ENCODE measurements at places on chromosomes 16 and 17. TPM values are rescaled to one million over a fixed set of nuclear protein-coding genes. Genes with fewer than 3 reads are reported as not detected.

The HSD17B2 gene
- polyA plus RNA-seq = 17.1 TPM

The OR4D1 gene
- polyA plus RNA-seq = not detected

DNA sequence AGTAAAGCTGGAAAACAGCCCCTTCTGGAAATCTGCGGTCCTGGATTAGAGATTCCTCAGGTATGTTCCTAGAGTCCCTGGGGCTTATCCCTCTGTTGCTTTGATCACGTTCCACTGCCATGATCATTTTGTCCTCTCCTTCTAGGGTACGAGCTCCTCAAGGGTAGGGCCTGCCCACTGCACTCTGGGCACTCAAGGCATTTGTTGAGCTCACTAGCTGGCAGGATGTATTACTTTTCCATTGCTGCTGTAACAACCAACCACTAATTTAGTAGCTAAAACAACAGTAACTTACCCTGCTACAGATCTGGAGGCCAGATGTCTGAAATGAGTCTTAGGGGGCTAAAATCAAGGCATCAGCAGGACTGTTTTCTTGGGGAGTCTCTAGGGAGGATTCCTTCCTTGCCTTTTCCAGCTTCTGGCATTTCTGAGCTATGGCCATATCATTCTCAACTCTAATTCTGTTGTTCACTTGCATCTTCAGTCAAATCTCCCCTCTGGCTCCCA is 65.7 kb downstream of the ARSG start:
- DNase-seq = no peak

The KCNJ2 gene
- polyA plus RNA-seq = 2.7 TPM

DNA sequence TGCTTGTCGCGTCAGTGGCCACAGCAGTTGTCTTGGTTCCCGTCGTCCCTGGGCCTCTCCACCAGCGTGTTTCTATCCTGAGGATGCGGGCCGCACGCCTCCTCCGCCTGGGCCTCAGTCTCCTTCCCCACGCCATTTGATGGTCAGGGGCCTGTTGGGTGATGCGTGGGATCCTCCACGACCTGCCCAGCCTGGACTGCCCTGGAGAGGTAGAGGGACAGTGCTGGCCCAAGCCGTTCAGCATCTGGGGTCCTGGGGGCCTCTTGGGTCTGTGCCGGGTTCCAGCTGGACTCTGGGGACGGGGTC is 20.3 kb downstream of the GSE1 start:
- no peak for DNase-seq

The OTOP3 gene
- polyA plus RNA-seq = not detected

The TAT gene
- polyA plus RNA-seq = 0.07 TPM

The MT1A gene
- 0.32 TPM for polyA plus RNA-seq

GRCh38 chr17:4953451-4953961 is 2.6 kb downstream of the ENO3 start:
- DNase-seq = no peak

The GNAO1 gene
- 6.5 TPM for polyA plus RNA-seq

The VKORC1 gene
- polyA plus RNA-seq = 73.4 TPM

The ZNF213 gene
- 9.6 TPM for polyA plus RNA-seq

DNA sequence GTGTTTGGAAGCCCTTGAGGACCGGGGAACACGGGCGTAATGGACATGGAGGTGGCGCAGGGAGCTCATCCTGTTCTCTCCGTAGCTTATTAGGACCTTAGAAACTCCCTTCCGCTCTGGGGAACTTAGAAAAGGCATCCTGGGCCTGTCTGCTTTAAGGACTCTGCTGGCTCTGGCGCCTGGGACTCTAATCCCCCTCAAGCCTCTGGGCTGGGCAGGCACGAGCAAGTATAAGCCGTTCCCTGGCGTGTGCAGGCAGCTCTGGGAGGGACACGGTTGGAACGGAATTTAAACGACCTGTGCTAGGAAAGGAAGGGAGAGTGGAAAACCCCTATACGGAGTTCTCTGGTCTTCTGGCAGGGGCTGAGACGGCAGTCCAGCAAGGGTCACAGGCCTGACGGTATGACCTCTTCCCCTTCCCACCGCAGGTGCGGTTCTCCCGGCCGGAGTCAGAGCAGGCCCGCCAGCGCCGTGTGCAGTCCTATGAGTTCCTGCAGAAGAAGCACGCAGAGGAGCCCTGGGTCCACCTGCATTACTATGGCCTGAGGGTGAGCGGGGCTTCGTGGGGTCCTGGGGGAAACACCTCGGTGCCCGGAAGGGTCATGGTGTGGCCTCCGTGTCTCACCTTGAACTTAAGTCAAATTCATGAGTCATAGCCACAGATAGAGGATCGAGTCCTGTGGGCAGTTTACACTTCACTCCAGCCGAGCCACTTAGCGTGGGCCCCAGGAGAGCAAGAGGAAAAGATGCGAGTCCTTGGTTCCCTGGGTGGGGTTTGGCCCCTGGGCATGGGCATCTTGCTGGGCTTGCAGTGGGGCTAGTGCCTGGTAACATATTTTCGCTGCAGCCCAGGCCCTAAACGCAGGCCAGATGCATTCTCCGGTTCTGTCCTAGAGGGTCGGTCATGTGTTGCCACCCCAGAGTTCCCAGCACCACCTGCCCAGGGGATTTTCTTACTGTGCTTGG is 17.7 kb downstream of the POLR3E start:
- no peak for DNase-seq

- no peak for DNase-seq
Observed at GRCh38 chr17:60941028-60941427, 263.4 kb downstream of the BCAS3 start.

The ATAD5 gene
- polyA plus RNA-seq = 9.1 TPM

GRCh38 chr17:64780096-64781013 is 118.2 kb upstream of the SMURF2 start:
- no peak for DNase-seq

The MPV17L gene
- polyA plus RNA-seq = 8.0 TPM

DNA sequence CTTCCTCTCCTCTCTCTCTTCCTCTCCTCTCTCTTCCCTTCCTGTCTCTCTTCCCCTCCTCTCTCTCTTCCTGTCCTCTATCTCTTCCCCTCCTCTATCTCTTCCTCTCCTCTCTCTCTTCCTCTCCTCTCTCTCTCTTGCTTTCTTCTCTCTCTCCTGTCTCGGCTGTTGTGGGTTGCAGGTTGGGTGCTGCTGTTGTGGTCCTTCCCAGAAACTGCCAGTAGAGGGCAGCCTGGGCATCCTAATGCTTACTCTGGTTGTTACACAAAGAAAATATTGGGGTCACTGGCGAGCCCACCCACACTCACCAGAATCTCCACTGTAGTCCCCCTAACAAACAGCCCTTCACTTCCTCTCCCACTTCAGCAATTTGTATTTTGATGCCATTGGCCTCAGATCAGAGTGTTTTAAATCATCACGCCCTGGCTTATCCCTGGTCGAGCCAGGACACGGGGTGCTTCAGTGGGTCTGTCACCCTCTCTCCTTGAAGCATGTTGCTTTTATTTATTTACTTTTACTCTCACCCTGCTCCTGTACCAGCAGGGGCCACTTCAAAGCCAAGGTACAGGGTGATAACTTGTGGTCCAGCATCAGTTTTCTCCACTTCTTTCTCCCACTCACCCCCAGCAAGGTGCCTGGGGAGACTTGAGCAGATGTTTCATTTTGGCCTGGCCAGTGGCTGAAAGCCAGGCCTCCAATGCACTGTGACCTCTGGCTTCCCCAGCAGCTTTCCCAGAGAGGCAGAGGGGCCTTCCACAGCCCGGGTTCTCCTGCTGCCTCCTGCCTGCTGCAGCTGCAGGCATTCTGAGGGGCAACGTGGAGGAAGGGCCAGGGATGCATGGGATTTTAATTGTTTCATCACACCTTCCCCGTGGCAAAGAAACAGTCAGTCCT is 4.7 kb upstream of the MMP15 start:
- no peak for DNase-seq

GRCh38 chr16:21703589-21704174 is 39.9 kb downstream of the OTOA start:
- DNase-seq = no peak

The NPIPB4 gene
- 155 TPM for polyA plus RNA-seq

The CHMP1A gene
- polyA plus RNA-seq = 69.0 TPM

GRCh38 chr16:71923941-71924690 is 28.8 kb downstream of the IST1 start:
- DNase-seq = no peak

The KRTAP2-1 gene
- not detected for polyA plus RNA-seq

DNA sequence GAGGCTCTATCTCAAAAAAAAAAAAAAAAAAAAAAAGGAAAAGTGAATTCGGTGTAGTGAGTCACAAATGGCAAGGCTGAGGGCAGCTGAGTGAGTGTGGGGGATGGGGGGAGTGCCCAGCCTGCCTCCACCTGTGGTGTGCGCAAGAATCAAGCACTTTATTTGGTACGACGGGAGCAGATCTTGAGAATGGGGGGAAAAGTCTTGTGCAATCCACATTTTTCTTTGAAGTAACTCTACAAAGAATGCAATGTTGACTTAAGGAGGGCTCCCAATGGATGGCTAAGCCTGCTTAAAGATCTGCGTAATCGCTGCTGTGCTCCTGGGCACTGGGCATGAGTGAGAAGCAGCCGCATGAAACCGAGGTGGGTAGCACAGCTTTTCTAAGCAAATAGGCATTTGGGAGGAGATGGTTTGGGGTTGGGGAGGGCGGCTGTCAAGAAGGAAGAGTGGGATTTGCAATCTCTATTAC is 28.2 kb downstream of the ATP2C2 start:
- DNase-seq = no peak

DNA sequence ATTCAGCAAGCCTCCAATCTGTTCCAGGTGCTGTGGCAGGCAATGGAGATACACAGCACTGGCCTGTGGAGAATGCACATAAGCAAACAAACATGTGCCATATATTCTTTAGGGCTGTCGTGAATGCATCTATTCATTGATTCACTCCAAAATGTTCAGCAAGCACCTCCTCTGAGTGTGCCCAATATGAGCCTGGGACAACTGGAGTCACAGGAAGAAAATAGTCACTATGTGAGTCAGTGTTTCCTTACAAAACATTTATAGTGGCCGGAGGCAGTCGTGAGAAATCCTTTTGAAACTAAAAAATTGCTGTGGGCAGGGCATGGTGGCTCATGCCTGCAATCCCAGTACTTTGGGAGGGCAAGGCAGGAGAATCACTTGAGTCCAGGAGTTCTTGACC is 310.1 kb downstream of the CA10 start:
- DNase-seq = no peak

The RNF43 gene
- polyA plus RNA-seq = 11.9 TPM

DNA sequence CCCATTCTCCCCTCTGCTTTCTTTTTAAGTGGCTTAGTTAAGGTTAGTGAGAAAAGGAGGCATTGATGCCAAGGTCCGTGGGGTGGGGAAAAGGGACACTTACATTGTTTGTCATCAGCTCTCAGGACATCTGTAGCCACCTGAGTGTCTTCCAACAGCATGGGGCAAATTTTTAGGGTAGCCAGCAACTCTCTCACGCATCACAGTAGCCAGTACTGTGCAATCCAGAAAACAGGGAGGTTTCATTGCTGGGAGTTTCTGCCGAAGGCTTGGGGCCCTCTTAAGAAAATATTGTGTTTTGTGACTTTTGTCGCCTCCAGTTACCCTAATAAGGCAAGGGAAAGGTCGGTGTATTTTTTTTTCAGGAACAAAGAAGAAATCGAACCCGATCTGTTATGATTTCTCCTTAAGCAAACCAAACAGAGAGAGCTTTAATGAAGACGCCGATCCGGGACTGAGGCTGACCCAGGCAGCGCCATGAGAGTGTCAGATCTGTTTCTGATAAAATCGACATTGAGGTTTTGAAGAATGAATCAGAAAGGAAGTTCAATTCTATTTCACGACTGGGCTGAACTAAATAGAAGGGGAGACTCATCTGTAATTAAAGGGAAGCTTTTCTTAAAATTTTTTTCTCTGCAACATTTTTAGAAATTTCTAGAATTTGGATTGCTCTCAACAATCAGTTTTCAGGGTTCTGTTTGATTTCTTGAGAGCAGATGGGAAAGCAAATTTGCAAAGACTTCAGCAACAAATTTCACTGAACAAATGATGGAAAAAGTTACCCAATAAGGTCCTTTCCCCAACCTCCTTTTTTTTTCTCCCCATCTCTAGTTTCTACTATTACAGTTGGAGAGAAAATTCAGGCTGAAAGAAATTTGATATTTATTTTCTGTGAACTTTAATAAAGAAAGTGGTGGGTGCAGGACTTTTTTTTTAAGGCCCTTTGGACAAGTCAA is 144.7 kb upstream of the IRX3 start:
- no peak for DNase-seq

DNA sequence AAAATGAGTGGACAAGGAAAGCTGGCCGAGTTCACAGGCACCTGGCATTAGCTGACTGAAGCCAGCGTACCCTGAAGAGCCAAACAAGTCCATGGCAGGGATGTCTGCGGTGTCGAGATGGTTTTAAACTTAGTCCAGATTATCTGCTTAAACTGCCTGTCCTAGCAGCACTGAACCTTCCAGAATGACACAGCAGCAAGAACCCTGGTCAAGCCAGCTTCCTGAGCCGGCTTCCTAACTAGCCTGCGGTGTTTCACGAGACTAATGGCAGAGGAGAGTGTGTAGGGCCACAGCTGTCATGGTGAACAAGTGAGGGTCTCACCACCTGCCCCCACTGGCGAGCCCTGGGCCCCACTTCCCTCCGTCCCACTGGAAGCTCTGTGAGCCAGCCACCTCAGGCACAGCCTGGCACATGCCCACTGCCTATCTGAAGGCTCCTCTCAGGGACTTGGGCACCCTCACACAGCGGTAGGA is 28.8 kb upstream of the MTSS2 start:
- DNase-seq = no peak

The REXO5 gene
- polyA plus RNA-seq = 7.1 TPM

- DNase-seq = no peak
Observed at GRCh38 chr17:6510321-6510977, 45.9 kb downstream of the PITPNM3 start.

DNA sequence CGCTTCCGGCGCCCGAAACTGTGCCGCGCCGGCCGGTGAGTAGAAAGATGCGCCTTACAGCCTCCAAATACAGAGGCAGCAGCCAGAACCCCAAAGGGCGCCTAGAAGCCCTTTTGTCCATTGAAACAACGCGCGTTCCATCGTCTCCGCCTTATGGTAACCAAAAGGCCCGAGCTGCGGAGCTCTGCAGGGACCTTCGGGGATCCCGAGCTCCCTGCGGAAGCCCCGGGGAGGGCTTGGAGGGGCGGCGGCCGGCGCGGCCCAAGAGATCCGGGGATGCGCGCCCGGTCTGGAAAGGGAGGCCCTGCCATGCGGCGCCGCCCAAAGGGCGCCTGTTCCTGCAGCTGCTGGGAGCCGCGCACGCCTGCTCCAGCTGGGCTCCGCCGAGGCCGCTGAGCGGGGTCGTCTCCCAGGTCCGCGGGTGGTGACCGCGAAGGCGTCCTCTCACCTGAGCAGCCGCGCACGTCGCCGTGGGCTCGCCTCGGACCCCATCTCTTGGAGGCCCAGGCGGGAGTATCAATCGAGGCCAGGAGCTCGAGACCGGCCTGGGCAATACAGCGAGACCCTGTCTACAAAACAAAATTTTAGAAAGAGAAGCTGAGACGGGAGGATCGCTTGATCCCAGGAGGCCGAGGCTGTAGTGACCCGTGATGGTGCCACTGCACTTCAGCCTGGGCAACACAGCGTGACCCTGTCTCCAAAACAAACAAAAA is 742 bp upstream of the FBXO31 start:
- no peak for DNase-seq
